NCI-H187 (cell line): ENCODE measurements at places on chromosomes 1 and 21.

- no peak for DNase-seq
Observed at GRCh38 chr1:30242168-30242567, 481.2 kb downstream of the MATN1 start.

- peak; percentile 91 for DNase-seq
Observed at GRCh38 chr1:183417772-183418491, at the start of gene NMNAT2. Gene NMNAT2, minus strand, starts transcription at chr1:183418380. Its CDS starts 113 bp downstream, at chr1:183418267.

- DNase-seq = no peak
Observed at GRCh38 chr21:36700971-36701755, 2.2 kb downstream of the SIM2 start.

DNA sequence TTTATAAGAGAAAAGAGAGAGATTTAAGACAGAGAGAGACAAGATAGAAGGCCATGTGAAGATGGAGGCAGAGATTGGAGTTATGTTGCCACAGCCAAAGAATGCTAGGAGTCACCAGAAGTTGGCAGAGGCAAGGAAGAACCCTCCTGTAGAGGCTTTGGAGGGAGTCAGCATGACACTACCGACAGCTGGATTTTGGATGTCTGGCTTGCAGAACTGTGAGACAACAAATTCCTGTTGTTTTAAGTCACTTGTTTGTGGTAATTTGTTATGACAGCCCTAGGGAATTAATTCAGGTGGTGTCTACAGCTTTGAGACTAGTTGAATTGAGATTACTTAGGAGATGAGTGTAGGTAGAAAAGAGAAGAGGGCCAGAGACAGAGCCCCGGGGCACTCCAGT is 158.5 kb downstream of the DNM3 start:
- DNase-seq = no peak
